ENCODE measurements at places on chromosomes 11 and 22. TPM values are rescaled to one million over a fixed set of nuclear protein-coding genes. Genes with fewer than 3 reads are reported as not detected.

DNA sequence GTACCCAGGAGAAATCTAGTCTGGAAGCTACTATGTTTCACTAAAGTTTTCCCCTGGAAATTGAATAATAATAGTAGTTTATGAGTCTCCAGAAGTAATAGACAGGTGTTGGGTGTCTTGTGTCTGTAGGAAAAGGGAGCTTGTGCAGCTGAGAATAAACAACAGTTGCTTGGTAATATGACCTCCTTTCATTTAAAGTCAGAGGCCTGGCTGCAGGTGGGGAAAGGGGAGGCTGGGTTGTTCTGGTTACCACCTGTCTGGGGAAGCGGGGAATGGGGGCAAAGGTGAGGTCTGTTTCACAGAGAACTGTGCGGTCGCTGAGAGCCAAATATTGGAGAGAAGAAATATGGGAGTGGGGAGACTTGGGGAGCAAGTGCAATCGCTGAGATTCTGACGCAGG lies 3.3 kb upstream of the GRAMD1B start:
- no peak for DNase-seq

DNA sequence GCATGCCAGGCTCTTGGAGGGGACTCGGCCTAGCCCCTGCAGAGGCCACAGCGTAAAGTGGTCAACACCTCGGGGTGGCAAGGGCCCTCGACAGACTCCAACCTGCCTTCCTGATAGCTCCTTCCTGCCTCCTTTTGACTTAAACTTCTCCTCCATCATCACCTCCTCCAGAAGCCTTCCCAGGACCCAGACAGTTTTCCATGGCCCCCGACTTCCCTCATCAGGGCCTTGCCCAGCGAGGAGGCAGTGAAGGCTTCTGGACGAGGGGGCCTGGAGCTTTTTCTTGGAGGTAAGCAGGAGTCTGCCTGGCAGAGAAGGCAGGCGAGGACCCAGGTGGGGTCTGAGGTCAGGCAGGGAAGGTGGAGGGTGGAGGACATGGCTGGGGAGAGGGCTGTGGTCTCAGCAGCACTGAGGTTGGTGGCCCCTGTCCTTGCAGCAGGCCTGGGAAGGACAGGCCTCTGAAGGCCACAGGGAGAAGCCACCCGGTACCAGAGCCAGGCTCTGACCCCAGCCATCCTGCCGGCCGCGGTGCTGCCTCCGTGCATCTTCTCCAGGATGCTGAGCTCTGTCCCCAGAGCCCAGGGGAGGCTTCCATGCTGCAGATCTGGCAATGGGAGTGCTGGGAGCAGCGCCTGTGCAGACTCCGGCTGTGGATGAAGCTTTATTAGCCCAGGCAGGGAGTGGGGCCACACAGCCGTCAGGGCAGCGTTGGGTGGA lies 81.4 kb downstream of the WNT7B start:
- DNase-seq = no peak

The APOA5 gene
- 481 TPM for polyA plus RNA-seq

GRCh38 chr22:38984224-38984623 lies 2.1 kb downstream of the APOBEC3B start:
- DNase-seq = no peak

GRCh38 chr11:10500757-10501684 lies 40.0 kb downstream of the RNF141 start:
- no peak for DNase-seq

- DNase-seq = no peak
Observed at GRCh38 chr22:36613958-36614357, 85.0 kb upstream of the EIF3D start.

- DNase-seq = no peak
Observed at GRCh38 chr11:59776210-59777066, 21.3 kb downstream of the STX3 start.
